ENCODE measurements at places on chromosomes 16 and 17.

- peaks cover 2% of the 10 kb centered on the region for H3K4me1 ChIP-seq
- H3K4me3 ChIP-seq: no peak overlapping the region
- DNase-seq: no peak
- H3K27ac ChIP-seq: peak overlapping the region; percentile 68
Measured at GRCh38 chr17:3852561-3852960, 6.5 kb upstream of the NCBP3 start.

DNA sequence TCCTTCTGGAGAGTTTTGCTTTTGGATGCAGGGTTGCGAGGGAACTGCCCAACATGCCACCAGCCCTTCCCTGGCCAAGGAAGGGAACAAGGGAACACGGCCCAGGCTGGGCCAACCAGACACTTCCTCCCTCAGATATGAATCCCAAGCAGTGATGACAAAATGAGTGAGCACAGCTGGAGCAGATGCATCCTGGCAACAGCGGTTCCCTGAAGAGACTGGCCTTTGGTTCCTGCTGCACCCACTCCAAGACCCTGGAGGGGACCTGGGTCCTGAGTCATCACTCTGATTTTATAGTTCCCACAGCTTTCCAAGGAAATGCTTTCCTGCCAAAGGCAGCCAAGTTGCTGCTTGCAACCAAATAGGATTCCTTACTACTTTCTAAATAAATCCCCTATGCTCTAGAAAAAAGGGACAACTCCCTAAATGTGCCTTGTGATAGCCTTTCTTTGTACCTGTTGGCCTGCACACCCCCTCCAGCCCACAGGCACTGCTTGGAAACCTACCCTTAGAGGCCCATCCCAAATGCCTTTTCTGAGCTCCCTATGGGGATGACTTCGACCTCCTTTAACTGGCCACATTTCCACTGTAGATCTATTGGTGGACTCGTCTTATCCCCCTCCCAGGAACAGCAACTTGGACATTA, 5.3 kb downstream of the ST3GAL2 start:
- H3K36me3 ChIP-seq: peaks cover 5% of the 10 kb centered on the region
- no peak overlapping the region for H3K4me3 ChIP-seq
- no peaks in the 10 kb centered on the region for H3K27me3 ChIP-seq
- no peak for DNase-seq
- H3K27ac ChIP-seq: no peak overlapping the region

- DNase-seq: no peak
- peaks cover 60% of the 10 kb centered on the region for H3K27me3 ChIP-seq
- peaks cover 6% of the 10 kb centered on the region for H3K4me1 ChIP-seq
- H3K27ac ChIP-seq: no peak overlapping the region
- no peak overlapping the region for H3K4me3 ChIP-seq
Measured at GRCh38 chr16:86626966-86627365, 48.6 kb downstream of the FOXL1 start.

GRCh38 chr17:7837408-7838088, 3.5 kb downstream of the KDM6B start:
- H3K27ac ChIP-seq: peak overlapping the region; percentile 100
- H3K4me3 ChIP-seq: peak overlapping the region; percentile 98
- peaks cover 8% of the 10 kb centered on the region for H3K36me3 ChIP-seq

DNA sequence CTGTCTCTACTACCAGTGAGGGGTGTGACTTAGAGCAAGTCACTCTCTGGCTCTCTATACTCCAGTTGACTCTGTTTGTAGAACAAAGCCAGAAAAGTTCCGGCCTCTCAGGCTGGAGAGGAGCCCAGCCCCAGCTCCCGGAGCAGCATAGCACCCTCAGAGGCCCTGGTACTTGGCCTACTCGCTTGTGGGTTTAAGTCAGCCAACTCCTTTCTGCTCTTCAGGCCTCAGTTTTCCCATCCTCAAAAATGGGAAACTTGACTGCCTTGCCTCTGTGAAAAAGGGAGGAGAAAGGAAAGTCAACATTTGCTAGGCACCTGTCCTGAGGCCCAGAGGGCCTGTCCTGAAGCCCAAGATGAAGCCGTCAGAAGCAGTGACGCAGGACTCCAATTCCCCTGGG, 1.1 kb downstream of the CHST6 start:
- peaks cover 31% of the 10 kb centered on the region for H3K27me3 ChIP-seq
- DNase-seq: no peak
- peaks cover 5% of the 10 kb centered on the region for H3K4me1 ChIP-seq
- H3K36me3 ChIP-seq: no peaks in the 10 kb centered on the region
- no peak overlapping the region for H3K27ac ChIP-seq

DNA sequence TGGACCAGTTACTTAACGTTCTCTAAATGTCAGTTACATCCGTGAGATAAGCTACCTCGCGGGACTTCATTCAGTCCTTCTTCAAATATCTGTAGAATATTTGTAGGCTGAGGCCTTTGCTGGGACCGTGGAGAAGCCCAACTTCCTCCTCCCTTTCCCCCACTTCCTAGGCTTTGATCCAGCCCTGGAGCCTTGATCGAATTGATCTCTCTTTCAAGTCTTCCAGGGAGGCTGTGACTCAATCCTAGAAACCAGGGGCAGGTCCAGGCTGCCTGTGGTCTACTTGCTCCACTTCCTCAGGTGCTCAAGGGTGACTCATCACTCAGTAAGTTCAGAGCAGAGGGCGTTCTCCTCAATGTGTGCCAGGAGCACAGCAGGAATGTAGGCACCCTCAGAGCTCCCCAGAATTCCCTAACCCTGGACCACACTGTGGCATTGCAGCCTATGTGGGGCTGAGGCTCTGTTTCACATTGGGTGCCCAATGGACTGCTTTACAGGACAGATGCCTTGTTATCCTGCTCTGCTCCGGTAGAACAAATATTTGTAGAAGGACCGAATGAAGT, 11.2 kb upstream of the CEP20 start:
- H3K4me3 ChIP-seq: no peak overlapping the region
- H3K27me3 ChIP-seq: no peaks in the 10 kb centered on the region
- no peak for DNase-seq
- no peaks in the 10 kb centered on the region for H3K36me3 ChIP-seq

DNA sequence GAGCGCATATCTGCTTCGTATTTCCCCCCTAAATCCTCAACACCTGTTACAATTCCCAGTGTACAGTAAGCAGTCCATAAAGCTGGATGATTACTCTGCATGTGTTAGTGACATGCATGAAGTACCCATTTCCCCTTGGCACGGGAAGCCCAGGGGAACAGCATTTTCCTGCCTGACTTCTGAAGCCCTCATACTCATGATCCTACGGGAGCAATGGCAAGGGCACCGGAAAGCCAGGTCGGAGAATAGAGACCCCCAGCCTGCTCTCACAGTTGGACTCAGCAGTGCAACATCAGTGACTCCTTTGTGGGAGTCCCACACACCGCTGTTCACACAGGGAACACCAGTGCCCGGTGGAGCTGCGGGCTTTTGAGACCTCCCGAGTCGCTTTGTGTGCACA, 336.9 kb downstream of the CDH13 start:
- H3K4me1 ChIP-seq: peaks cover 3% of the 10 kb centered on the region
- no peak overlapping the region for H3K27ac ChIP-seq
- H3K36me3 ChIP-seq: no peaks in the 10 kb centered on the region
- H3K27me3 ChIP-seq: peaks cover 9% of the 10 kb centered on the region
- DNase-seq: no peak

GRCh38 chr17:68511671-68512246, 471 bp upstream of the PRKAR1A start:
- DNase-seq: peak; percentile 52
- H3K4me1 ChIP-seq: peaks cover 33% of the 10 kb centered on the region
- peak overlapping the region; percentile 100 for H3K4me3 ChIP-seq
- H3K27me3 ChIP-seq: no peaks in the 10 kb centered on the region

- H3K4me1 ChIP-seq: peaks cover 28% of the 10 kb centered on the region
- H3K4me3 ChIP-seq: no peak overlapping the region
- peaks cover 34% of the 10 kb centered on the region for H3K27me3 ChIP-seq
- H3K27ac ChIP-seq: no peak overlapping the region
Measured at GRCh38 chr17:57948169-57948554, 7.0 kb downstream of the CUEDC1 start.

DNA sequence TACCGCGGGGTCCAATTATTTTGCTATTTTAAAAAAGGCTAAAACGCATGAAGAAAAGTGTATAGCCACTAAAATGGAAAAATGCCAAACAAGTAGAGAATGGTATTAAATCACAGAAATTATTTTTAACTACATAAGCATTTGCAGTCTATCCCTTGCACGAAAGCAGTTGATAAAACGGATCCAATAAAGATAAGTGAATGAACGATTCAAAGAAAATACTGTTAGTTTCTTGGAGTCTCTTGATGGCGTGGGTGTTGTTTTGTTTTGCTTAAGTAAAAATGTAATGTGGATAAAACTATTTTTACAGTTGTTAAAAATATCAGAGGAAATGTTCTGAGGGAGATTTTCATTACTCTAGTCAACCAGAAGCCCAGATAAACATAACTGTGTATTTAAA, 9.3 kb downstream of the HS3ST3A1 start:
- no peak overlapping the region for H3K27ac ChIP-seq
- no peak overlapping the region for H3K4me3 ChIP-seq
- no peak for DNase-seq
- H3K27me3 ChIP-seq: peaks cover 28% of the 10 kb centered on the region
- no peaks in the 10 kb centered on the region for H3K36me3 ChIP-seq

- H3K27me3 ChIP-seq: no peaks in the 10 kb centered on the region
- no peak overlapping the region for H3K27ac ChIP-seq
- peaks cover 26% of the 10 kb centered on the region for H3K4me1 ChIP-seq
- H3K36me3 ChIP-seq: peaks cover 10% of the 10 kb centered on the region
Measured at GRCh38 chr16:30666681-30667080, 8.4 kb downstream of the FBRS start.

DNA sequence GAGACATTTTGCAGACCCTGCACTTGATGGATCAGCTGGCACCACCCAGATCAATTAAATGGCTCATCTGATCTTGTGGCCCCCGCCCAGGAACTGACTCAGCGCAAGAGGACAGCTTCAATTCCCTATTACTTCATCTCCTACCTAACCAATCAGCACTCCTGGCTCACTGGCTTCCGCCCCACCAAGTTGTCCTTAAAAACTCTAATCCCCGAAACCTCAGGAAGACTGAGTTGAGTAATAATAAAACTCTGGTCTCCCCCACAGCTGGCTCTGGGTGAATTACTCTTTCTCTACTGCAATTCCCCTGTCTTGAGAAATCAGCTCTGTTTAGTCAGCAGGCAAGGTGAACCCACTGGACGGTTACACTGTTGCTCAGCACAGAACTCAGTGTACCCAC, 23.6 kb downstream of the SPPL2C start:
- no peak for DNase-seq
- no peak overlapping the region for H3K4me3 ChIP-seq
- H3K27ac ChIP-seq: no peak overlapping the region
- H3K4me1 ChIP-seq: peaks cover 22% of the 10 kb centered on the region
- peaks cover 5% of the 10 kb centered on the region for H3K36me3 ChIP-seq

- no peaks in the 10 kb centered on the region for H3K36me3 ChIP-seq
- peaks cover 43% of the 10 kb centered on the region for H3K4me1 ChIP-seq
Measured at GRCh38 chr17:80605326-80606066, 60.9 kb downstream of the RPTOR start.

DNA sequence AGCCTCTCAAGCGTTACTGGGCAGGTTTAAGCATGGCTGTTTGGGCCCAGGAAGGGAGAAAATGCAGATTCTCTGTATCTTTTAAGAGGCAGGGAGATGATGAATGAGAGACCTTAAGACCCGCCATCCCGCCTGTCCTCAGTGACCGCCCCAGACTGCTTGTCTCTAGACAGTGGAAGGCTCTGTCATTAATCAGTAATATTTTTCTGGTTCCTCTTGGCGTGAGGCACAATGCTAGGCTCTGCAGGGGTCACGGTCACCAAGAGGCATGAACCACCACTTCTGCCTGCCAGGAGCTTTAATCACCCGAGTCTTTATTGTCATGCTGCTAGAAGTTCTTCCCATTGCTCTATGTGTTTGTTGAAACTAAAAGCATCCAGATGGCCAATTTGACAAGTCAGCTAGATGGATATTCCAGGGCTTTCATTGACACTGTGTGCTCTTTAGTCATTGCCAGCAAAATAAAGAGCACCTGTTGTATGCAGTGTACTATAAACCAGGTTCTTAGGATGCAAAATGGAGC, 3.2 kb downstream of the SLC6A2 start:
- no peak overlapping the region for H3K4me3 ChIP-seq
- no peak for DNase-seq
- H3K36me3 ChIP-seq: peaks cover 2% of the 10 kb centered on the region

DNA sequence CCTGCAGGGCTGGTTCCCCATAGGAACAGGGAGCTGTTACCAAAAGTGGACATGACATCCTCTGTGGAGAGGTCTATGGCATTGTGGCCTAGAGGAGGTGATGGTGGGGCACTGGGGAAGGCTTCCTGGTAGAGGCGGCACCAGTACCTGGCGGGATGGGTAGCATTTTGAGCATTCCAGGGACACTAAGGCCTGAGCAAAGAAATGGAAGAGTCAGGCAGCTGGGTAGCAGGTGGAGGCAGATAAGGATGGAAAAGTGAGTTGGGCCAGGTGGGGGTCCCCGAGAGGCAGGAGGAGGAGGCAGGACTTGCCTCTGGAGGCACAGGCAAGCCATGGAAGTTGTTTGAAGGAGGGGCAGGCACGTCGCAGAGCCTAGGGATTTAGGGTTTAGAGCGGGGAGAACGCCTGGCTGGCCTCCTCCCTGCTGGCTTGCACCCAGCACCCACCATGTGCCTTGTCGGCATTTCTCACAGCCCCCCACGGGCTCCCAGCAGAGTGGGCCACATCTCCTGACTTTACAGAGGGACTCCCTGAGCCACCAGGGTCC, 5.1 kb upstream of the ADCY7 start:
- DNase-seq: no peak
- H3K4me1 ChIP-seq: peaks cover 30% of the 10 kb centered on the region
- no peak overlapping the region for H3K27ac ChIP-seq

DNA sequence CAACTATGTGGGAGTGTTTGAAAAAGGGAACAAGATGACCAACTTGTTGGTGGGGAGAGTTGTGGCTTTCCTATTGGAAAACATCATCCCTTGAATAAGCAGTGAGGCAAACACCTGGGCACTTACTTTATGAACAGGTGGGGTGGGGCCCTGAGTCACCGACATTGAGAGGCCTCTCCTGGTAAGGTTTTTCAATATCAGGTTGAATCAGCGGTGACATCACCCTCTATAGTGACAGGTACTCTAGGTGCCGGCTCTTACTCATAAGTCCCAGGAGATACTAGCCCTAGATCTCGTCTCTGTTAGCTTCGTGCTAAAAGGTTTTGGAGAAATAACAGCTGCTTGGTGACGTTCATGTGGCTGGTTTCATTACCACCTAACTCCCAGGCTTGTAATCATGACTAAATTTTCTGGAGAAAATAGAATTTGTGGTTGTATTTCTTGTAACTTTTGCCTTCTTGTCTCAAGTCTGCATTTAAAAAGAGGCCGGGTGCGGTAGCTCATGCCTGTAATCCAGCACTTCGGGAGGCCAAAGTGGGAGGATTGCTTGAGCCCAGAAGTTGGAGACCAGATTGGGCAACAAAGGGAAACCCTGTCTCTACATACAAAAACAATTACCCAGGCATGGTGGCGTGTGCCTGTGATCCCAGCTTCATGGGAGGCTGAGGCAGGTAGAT, 19.3 kb downstream of the CDH1 start:
- H3K4me3 ChIP-seq: no peak overlapping the region
- H3K4me1 ChIP-seq: peaks cover 10% of the 10 kb centered on the region
- peaks cover 3% of the 10 kb centered on the region for H3K36me3 ChIP-seq
- DNase-seq: no peak
